ENCODE measurements at places on chromosomes 1 and 21.

DNA sequence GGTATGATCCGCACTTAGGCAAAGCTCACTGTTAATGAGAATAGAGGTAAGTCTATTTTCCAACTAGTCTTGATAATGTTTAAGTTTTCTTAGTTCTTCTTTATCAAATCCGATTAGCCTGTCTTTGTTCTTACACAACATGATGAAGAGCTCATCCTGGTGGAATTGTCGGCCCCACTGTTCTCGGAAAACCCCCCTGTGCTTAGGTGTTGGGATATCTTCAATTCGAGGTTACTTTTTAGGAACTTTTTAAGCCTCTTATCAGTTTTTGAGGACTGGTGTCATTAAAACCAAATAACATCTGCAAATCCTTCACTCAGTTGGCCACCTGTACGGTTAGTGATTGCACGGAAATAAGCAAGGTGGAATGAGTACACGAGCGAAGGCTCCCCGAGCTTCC, 60.7 kb upstream of the KIF26B start:
- no peak for DNase-seq

DNA sequence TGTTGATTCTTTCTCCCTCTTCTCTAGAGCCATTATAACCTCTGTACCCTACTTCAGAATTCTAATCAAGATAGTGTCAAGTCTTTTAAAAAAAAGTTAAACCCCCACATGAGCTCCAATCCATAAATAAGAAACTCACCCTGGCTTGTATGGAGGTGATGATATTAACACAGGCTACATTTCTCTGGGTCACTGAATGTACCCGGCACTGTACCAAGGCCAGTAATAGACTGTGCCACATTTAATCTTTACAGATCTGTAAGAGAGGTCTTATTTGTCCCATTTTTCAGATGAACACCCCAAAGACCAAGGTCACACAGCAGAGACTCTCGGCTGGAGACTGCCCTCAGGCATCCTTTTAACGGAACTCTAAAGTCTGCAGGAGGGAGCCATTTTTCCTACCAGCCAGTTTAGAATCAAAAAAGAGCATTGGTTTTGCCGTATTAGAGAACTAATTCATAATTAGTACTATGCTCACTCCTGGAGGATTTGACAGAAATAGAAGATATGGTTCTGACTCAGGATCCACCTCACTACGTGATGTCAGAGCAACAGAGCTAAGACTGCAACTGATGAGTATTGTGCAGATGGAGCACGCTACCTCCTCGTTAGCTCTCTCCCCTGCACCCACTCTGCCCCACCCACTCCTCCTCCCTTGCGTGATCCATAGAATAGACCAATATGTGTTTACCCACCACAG, 217.2 kb upstream of the HOOK1 start:
- no peak for DNase-seq

DNA sequence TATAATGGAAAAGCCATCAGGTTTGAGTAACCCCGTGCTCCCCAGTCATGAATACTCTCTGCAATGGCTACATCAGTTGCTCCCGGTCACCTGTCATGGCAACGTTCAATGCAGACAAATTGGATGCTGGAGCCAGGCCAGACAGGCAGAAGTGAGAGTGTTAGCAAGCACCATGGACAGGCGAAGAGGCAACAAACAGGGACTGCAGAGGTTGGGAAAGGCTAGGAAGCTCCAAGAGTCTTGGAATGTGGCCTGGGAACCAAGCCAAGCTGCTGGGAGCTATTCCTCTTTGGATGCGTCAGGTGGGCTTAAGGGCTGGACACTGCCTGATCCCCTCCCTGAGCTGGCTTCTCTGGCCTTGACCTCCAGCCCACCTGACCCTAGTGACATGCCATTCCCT, 102.9 kb downstream of the ACTL8 start:
- no peak for DNase-seq

GRCh38 chr1:112506306-112506705, 2.5 kb upstream of the WNT2B start:
- no peak for DNase-seq

- DNase-seq: no peak
These were observed 488.6 kb downstream of the MRPL39 start for GRCh38 chr21:25118648-25119047.

DNA sequence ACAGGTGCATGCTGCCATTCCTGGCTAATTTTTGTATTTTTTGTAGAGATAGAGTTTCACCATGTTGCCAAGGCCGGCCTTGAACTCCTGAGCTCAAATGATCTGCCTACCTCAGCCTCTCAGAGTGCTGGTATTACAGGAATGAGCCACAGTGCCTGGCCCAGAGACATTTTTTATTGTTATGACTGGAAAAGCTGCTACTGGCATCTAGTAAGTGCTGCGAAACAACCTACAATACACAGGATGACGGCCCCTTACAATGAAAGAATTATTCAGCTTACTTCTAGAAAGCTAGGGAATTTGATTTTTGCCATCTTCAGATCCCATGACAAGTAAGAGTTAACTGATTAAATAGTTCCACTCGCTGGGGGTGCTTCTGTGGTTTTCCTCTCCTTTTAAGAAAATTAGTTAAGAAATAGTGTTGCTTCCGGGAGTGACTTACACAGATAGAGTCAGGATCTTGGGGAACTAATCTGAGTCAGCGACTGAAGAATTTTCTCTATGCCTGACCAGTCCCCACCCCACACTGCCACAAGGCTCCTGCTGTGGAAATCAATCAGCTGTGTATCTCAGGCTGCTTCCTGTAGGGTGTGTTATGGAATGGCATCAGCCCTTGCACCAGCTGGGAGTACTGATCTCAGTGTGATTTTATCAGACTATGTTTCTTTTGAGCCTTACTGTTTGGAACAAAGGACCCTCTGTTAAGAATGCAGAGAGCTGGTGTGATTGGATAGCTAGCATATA, 93.0 kb upstream of the BMP8A start:
- no peak for DNase-seq

DNA sequence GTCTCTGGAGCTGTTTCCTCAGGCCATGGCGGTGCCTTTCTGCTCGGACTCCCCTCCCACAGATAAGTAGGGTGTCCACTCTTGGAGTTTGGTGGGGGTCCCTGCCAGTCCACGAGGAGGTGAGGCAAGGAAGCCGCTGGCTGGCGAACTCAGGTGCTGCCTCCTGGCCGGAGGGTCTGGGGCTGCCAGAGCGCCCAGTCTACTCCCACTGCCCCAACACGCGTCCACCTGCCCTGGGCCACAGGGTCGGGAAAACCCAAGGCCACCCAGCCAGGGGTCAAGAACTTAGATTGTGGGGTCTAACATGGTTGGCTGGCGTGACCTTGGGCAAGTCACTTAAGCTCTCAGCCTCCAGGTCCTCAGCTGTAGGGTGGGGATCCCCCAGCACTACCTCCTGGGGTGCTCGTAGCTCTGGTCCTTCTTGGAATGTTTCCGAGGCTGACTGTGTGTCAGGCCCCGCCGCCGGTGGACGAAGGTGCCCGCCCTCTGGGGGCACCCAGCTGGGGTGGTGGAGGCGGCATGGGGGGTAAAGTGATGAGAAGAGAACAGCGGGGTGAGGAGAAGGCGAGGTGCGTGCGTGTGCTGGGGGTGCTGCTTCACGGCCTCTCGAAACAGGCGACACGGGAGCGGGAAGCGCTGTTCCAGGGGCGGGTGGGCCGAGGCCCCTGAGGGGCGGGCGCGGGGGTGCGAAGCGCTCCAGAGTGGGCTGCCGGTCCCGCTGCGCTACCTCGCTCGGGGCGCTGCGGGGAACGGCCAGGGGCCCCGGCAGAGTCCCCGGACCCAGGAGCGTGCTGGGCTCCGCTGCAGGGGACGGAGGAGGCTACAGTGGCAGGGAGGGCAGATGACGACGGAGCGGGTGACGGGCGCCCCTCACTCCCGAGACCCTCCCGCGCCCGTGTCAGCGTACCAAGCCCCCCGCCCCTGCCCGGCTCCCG, 1.2 kb downstream of the SH2D5 start:
- no peak for DNase-seq

DNA sequence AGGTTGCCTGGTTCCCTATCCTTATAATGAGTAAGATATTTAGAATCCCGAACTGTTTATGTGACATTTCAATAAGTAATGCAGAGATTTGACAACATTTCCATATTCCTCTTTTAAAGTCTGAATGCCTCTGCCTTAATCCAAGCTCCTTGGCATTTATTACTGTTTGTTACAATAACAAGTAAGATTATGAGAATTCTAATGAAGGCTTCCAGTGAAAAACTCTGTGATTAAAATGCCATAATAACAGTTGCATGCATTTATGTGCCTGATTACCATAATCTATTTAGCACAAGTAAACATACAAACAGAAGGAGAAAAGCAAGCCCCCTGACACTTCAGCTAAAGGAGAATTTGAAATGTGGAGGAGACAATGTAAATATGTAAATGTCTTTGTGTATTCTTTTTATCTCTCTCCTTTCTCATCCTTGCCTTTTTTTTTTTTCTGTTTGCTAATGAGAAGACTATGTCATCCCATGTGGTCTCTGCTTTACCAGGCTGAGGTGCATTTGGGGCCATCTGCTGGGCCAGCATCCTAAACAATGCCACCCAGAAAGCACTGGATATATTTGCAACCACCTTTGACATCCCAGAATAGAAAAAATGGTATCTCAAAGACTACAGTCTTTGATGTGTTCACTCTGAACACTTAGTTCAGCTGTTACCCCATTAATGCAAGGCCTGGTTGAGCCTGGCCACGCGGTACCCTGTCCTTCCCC, 17.2 kb upstream of the OLIG2 start:
- no peak for DNase-seq

DNA sequence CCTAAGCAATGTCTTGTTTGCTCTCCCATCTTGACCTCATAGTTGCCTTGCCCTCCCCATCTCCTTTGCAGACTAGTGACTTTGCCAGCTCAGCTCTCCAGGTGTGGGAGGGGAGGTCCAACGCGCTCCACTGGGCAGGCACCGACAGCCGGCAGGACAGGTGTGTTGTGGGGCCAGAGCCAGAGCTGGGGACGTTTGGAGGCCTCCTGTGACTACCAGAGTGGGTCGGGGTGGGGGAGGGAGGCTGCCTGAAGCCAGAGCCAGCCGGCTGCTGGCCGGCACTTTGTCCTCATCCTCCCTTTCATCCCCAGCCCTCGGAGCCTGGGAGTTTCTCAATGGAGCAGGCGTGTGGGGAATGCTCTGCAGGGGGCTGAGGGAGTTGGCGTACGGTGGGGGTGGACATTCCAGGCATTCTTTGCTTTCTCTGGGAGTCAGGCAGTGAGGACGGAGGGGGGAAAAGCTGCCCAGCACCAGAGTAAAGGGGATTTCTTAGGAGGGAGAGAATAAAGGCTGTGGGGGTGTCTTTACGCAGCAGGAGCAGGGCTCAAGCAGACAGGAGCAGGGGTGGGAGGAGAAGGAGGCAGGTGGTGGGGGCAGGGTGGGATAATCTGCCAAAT, 20.2 kb downstream of the NUAK2 start:
- DNase-seq: no peak

GRCh38 chr1:227447531-227447990, 115.8 kb upstream of the ZNF678 start:
- DNase-seq: no peak

DNA sequence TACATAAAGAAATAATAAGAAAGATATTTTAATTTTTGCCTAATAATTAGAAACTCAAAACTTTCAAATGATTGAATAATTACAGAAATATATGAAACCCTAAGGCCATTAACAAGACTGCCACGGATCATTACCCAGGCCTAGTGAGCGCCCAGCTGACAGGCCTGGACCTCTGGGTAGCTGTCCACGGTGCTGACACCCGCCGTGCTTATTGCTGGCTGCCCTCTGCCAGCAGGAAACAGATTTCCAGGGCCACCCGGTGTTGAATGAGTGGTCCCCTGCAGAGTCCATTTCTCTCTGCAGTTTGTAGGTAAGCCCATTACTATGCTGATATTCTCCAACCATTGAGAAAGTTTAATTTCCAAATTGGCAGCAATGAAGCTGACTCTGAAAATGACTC, 254.4 kb upstream of the GJB5 start:
- DNase-seq: no peak

DNA sequence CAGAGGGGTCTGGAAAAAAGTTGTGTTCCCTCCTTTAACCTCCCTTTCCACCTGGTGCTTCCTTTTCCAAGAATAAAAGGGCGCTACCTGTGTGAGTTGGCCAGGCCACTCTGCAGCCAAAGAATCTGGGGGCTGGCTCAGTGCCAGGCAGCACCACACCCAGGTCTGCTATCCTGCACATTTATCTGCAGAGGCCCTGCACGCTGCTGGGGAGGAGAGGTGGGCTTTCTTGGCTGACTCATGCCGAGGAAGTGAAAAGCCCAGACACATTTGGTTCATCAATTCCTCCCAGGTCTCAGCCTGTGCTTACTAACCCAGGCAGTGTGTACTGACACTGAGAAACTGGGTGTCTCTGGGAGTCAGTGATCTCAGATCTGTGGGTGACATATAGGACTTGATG, 79.8 kb upstream of the F3 start:
- DNase-seq: no peak

DNA sequence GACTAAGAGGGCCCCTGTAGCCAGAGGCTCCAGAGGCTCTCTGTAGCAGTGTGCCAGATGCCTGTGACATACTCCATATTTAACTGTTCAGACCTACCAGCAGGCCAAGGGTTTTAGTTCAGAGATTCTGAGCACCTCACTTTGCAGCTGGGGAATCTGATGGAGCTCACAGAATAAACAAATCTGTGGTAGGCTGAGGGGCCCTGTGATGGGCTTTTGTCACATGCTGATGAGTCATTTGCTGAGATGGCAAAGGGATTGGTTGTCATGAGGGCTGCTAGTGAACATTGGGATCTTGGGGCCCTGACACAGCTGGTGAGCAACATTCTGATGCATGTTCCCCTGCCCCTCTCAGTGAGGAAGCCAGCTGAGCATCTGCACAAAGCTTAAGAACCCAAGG, 482.2 kb downstream of the CAMTA1 start:
- no peak for DNase-seq

GRCh38 chr1:26583646-26584485, 54.3 kb downstream of the RPS6KA1 start:
- DNase-seq: no peak

GRCh38 chr1:108199781-108200686, at the start of gene SLC25A24:
Gene SLC25A24, minus strand, starts transcription at chr1:108200343. Its CDS starts 205 bp downstream, at chr1:108200138.
- peak; percentile 23 for DNase-seq

DNA sequence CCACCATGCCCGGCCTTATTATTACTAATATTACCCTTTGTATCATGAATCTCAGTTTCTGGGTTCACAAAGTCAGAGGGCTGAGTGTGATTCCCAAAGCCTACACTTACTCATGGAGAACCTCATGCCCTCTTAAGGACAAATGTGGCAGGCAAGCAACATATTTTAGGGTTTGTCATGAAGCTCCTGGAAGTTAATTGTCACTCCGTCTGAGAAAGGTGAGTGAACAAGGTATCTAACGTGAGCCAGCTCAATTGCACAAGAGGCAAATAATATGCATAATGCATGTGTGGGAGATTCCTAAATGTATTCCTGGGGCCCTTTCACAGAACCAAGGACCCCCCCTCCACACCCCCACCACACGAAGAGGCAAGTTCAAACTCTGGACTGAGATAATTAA, 10.1 kb upstream of the TIAM1 start:
- no peak for DNase-seq

DNA sequence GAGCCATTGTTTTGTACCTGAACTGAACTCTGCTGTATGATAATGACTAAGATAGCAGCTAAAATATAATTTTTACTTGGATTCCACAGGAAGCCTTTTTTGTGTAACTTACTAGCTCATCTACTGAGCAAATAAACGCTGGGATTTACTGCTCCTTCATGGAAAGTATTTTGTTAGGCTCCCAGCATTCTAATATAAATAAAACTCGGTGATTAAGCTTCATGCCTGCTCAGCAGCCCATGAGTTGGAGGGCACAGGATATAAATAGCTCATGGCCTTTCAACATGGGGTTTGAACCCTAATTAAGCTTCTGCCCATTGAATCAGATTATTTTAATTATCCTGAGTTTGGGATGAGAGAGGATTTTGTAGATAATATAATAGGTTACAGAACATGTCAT, 180.0 kb downstream of the PCP4 start:
- no peak for DNase-seq
